Activated T-helper 1 cell treated with Interleukin-2 at 50 U/mL for 16 hours (primary cell): ENCODE measurements at places on chromosomes 3 and 15.

- no peak for DNase-seq
These were observed 11.4 kb upstream of the SNRPN start for GRCh38 chr15:24943361-24943760.

DNA sequence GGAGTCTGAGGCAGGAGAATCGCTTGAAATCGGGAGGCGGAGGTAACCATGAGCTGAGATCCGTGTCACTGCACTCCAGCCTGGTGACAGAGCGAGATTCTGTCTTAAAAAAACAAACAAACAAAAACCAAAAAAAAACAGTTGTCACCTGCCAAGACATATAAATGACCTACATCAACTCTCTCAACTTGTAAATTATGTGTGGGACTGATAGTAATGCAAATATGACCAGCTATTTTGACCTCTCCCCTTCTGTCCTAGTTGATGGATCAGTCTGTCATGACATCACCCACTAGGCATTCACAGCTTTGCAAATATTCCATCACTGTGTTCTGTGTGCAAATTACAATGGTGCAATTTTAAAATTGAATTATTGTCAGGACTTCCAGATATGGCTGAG lies 175.4 kb downstream of the EBLN2 start:
- DNase-seq = no peak

GRCh38 chr3:159711560-159712333 lies 276.9 kb upstream of the IL12A start:
- no peak for DNase-seq

GRCh38 chr3:16337856-16338540 lies 73.0 kb downstream of the OXNAD1 start:
- DNase-seq = peak; percentile 15

DNA sequence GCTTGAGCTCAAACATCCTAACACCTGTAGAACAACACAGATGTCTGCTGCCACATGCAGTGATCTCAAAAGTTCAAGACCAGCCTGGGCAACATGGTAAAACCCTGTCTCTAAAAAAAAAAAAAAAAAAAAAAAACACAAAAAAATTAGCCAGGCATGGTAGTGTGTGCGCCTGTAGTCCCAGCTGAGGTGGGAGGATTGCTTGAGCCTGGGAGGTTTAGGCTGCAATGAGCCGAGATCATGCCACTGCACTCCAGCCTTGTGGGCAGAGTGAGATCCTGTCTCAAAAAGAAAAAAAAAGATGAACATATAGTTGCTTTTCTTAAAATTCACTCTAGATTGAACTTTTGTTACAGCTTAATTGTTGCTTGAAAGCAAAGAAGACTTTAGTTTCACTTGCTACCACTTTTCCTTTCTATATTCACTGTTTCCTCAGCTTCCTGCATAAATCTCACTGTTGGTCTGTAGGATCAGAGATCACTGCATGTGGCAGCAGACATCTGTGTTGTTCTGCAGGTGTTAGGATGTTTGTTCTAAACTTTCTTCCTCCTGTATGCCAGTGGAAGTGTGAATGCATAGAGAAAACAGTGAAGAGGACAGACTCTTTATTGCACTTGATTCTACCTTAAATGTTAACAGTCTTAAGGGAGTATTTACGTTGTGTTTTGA lies 12.6 kb downstream of the RAB11A start:
- no peak for DNase-seq

DNA sequence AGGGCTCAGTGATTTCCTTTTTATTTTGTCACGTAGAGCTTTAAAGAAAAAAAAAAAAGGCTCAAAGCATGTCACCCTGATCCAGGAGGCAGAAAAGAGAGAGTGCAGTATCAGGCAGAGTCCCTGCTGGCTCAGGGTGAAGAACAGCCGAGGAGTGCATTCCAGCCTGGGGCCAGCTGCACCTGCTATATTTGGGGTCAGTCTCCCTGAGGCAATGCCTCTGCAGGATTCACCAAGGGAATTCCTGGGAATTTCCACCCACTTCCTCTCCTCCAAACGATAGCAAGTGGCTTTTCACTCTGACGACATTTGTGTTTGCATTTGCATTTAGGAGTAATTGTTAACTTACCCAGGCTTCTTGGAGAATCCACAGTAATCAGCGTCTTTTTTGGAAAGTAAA lies 202.9 kb upstream of the CTNNB1 start:
- DNase-seq = no peak

DNA sequence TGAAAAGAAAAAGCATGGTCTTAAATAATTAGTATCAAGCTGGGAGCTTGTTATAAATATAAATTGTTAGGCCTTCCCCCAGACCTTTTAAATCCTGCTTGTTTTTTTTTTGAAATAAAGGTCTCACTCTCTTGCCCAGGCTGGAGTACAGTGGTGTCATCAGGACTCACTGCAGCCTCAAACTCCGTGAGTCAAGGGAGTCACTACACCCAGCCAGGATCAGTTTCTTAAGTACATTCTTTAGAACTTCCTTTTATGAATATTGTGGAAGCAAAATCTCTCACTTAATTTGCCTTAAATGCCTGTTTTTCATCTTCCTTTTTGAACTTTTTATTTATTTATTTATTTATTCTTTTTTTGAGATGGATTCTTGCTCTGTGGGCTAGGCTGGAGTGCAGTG lies 20.8 kb upstream of the DENND4A start:
- no peak for DNase-seq

- DNase-seq = no peak
These were observed 1.3 kb downstream of the ADAM10 start for GRCh38 chr15:58748040-58748851.

DNA sequence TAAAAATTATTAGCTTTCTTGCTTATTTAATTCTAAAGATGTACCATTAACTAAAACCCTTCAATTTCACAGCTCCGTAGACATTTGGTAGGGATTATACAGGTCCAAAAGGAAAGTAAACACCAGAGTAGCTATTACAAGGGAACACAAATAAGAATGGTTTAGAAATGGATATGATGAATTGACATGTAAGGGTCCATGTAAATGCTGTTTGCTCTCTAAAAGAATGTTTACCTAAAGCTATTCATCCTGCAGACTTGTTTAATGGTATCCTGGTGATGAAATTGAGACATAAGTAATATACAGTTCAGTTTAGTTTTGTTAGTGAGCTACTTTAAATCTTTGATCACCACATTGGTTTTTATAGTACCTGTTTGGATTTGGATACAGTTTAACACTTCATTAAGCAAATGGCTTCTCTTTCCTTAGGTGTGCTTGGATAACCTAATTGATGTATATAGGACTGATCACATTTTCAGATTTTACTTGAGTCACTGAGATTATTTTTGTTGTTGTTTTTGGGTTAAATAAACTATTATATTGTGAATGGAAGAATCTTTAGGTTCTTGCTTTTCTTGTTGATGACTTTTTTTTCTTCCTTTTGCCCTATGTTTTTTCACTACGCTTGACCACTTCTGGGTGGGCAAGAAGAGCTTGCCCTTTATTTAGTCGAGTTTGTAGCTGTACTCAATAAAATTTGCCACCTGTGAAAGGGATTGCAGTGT lies 115.4 kb downstream of the TCF12 start:
- DNase-seq = no peak

DNA sequence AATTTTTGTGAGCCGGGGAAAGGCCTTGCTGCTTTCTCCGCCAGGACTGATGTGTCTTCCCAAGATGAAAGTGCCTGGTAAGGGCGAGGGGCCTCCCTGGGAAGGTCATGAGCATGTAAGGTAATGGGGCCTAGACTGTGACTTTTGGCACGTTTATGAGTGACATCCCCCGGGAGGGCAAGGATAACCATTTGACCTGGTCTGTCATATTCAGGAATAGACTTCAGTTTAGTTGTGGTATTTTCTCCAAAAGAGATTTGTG lies 631 bp upstream of the CNBP start:
- no peak for DNase-seq

GRCh38 chr3:20700714-20701113 lies 514.7 kb upstream of the SGO1 start:
- DNase-seq = no peak

DNA sequence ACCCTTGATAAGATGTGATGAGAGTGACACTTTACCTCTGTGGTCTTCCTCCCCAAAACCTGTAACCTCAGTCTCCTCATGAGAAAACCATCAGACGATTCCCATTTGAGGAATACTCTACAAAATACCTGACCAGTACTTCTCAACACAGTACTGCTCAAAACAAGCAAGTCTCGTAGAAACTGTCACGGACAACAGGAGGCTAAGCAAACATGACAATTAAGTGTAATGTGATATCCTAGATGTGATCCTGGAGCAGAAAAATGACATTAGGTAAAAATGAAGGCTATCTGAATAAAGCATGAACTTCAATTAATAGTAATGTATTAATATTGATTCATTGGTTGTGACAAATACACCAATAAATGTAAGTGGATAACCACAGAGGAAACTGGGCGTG lies 113.6 kb downstream of the CACNA2D3 start:
- DNase-seq = no peak

GRCh38 chr3:44970926-44971490 lies 5.0 kb downstream of the ZDHHC3 start:
- no peak for DNase-seq

- DNase-seq = no peak
These were observed 23.6 kb downstream of the CCR1 start for GRCh38 chr3:46184469-46184868.

DNA sequence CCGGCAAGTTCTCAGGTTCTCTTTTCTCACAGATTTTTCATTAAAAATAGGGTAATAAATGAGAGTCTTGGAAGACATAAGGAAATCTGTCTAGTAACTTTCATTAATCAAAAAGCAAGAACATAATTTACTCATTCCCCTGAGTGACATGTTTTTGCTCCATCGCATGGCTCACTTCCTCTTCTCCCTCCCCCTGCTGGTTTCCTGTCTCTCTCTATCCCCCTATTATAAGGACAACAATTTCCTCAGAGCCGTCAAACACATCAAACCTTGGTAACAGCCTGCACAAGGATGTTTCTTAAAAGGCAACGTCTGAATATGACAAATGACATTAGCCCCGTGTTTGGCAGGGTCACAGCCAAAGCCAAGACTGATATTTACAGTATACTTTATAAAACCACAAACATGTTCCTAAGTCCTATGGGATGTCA lies 1149.6 kb downstream of the IGSF11 start:
- DNase-seq = no peak

DNA sequence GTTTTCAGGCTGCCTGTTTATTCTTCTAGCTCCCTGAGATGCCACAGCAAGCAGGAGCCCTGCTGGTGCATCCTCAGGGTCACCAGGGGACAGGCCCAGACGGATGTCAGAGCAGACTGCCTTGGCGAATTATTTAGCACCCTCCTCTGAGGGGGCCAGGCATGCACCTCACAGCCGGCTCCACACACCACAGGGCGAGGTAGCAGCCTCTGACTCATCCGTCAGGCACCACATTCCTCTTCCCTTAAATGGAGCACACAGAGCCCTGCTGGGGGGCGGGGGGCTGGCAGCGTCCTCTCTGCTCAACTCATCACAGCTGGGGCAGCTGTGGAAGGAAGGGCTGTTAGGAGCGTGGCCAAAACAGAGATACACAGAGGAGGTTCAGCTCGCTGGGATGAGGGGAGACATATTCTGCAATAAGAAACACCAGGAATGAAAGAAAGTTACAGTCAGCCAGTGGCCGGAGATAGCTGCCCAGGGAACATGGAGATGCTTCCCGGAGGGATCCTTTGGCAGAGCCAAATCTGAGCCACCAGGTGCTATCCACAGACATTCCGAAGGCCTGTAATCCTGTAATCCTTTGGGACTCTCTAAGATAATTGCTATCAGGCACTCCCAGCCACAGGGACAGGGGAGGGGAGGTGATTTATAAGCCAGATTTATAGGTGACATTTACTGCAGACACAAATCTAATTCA lies 13.9 kb upstream of the PRICKLE2 start:
- DNase-seq = no peak

GRCh38 chr15:39745415-39745814 lies 37.2 kb downstream of the FSIP1 start:
- no peak for DNase-seq
